Common myeloid progenitor, CD34-positive (primary cell): ENCODE measurements at places on chromosomes 13 and 19.

GRCh38 chr13:38753878-38754277 lies 67.0 kb downstream of the FREM2 start:
- no peak for DNase-seq

GRCh38 chr13:79782541-79783205 lies 301.7 kb downstream of the NDFIP2 start:
- DNase-seq = no peak

DNA sequence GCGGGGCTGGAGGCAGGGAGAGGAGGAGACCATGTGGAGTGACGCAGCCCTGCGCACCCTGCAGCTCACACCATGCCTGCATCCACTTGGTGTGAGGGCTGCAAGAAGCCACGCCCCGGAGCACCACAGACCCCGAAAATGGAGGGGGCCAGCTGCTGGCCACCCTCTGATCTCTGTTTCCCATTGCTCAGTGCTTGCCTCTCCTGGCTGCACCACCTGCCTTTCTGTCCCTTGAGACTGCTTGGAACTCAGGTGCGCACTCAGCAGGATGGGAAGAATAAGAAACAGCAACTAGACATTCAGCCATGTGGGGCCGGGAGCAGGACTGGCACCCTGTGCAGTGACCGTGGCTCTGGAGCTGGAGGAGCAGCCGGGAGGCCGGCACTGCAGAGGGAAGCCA lies 64.0 kb downstream of the ANKRD10 start:
- no peak for DNase-seq

- no peak for DNase-seq
These were observed 122.7 kb downstream of the TBC1D4 start for GRCh38 chr13:75359266-75359665.

GRCh38 chr19:46009530-46010510 lies 13.0 kb downstream of the PGLYRP1 start:
- DNase-seq = peak; percentile 69

DNA sequence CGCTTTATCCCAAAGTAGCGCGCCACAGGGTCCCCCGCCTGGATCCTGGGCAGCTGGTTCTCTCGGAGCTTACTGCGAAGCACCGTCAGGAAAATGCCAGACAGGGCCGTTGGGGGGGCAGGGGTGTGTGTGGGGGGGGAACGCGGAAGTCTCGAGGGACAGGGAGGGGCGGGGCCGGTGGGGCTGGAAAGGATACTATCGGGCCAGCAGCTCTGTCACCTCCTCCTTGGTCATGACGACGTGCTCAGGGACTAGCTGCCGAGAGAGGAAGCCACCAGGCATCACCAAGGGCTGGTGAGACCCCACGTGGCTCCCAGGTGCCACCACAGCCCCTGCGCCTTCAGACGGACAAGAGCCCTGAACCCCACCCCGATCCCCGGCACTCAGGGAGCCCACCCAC lies 5.3 kb downstream of the POLR2E start:
- peak; percentile 59 for DNase-seq

- DNase-seq = no peak
These were observed 12.6 kb upstream of the SIGLEC6 start for GRCh38 chr19:51544038-51544437.

DNA sequence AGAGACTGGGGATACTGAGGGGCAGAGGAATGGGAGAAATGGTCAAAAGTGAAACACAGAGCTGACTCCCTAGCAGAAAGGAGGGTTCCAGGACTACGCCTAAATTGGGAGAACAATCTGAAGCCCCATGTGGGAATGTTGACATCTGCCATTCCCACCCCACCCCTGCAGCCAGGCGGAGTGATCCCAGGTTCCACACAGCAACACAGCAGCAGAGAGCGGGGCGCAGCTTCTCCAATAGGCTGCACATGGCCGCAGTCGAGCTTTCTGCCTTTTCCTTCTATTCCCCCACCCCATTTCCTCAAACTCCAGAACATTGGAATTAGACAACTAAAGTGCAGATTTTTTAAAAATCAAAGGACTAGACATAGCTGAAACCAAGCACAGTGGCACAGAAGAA lies 104.7 kb downstream of the UBL3 start:
- no peak for DNase-seq

GRCh38 chr13:106042996-106043581 lies 492.4 kb downstream of the EFNB2 start:
- DNase-seq = no peak

GRCh38 chr19:17055636-17056035 lies 19.6 kb downstream of the HAUS8 start:
- no peak for DNase-seq

GRCh38 chr13:75603038-75603437 lies 33.1 kb upstream of the LMO7 start:
- no peak for DNase-seq

DNA sequence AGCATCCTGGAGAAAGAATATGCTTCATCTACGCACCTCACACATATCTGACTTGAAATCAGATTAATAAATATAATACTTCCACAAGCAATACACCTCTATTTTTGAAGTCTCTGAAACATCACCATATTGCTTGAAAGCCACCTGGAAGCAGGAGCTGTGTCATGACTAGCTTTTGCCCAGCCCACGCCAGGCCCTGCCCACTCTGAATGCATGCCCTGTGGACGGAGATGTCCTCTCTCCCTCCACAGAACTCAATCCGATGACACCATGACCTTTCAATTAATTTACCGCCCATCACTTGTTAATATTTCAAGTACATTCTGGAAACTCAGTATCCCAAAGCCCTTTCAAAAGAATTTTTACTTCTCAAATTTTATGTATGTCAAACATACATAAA lies 108.0 kb downstream of the TBC1D4 start:
- DNase-seq = no peak

- peak; percentile 57 for DNase-seq
These were observed 3.9 kb downstream of the SLC1A5 start for GRCh38 chr19:46784262-46785053.

DNA sequence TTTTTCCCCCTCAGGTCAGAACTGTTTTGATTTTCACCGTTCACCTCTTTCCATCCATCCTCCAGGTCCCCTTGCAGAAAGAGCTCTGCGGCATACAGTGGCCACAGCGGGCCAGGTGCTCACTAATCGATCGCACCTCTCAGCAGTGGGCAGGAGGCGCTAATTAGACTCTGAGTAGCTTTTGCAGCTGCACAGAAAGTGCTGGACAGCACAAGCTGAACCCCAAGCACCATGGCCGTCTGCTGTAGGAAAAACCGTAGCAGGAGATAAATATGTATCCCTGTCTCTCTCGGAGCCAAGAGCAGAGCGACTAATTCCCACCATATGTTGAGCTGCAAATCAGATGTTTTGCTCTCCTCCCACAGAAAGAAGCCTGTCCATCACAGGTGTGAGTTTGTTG lies 54.4 kb downstream of the PEX11G start:
- no peak for DNase-seq

DNA sequence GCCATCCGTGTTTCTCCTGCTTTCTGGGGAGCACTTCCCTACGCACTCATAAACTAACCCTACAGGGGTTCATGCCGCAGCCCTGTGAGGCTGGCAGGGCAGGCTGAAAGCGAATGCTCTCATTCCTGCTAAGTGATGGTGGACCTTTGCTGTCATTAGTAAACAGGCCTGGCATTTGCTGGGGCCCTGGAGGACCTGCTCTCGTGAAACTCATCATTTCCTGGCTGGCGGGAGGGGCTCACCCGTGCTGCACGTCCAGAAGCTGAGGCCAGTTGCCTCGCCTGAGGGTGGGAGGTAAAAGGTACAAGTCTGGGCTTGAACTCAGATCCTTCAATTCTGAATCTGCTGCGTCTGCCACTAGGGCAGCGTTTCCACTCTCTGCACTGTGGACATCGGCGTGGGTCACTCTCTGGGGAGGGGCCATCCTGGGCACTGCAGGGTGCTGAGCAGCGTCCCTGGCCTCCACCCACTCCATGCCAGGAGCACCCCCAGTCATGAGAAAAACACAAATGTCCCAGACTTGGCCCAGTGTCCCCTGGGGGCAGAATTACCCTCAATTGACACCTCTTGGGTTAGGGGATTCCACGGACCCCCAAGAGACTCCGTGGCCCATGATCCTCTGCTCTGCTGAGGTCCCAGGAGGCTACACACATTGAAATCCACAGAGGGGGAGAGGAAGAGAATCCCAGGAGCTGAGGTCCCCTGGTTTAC lies 7.0 kb downstream of the MOB3A start:
- no peak for DNase-seq

GRCh38 chr13:102369302-102369701 lies 32.5 kb downstream of the FGF14 start:
- DNase-seq = no peak

DNA sequence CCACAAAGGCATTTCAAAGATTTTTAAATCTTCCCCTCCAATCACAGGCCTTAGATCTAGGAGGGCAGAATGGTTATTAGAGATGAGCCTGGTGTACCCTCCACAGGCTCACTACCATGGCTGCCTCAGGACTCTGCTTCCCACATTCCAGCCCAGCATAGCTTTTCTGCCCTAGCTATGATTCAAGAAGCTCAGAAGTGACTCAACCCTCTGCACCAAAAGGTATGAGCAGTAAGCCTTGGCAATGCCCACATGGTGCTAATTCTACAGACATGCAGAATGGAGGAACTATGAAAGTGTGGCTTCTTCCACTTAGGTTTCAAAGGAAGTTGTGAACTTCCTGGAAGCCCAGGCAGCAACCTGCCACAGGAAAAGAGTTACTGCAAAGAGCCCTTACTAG lies 786.2 kb downstream of the SLITRK6 start:
- DNase-seq = no peak

DNA sequence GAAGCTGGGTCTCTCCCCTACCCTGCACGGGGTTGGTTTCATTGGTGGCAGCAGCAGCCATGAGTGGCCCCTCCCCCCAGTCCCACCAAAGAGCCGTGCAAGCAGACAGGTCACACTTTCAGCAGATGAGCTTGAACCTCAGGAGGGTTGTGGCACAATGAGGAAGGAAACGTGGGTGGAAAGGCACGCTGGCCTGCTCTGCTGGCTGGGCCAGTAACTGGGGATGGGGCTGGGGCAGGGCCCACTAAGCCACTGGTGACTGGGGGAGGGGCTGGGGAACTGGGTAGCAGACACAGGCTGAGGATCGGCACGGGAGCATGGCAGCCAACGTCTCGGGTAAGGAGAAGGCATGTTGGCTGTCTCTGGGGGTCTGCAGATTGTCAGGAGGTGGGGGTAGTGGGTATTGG lies at the start of gene P2RY11:
TSS of gene P2RY11 (plus strand) at position 289 of the 407 bp plus-strand sequence. CDS start at position 318, 29 bp downstream.
- peak; percentile 71 for DNase-seq

- no peak for DNase-seq
These were observed 10.1 kb downstream of the NLRP12 start for GRCh38 chr19:53813996-53814395.

DNA sequence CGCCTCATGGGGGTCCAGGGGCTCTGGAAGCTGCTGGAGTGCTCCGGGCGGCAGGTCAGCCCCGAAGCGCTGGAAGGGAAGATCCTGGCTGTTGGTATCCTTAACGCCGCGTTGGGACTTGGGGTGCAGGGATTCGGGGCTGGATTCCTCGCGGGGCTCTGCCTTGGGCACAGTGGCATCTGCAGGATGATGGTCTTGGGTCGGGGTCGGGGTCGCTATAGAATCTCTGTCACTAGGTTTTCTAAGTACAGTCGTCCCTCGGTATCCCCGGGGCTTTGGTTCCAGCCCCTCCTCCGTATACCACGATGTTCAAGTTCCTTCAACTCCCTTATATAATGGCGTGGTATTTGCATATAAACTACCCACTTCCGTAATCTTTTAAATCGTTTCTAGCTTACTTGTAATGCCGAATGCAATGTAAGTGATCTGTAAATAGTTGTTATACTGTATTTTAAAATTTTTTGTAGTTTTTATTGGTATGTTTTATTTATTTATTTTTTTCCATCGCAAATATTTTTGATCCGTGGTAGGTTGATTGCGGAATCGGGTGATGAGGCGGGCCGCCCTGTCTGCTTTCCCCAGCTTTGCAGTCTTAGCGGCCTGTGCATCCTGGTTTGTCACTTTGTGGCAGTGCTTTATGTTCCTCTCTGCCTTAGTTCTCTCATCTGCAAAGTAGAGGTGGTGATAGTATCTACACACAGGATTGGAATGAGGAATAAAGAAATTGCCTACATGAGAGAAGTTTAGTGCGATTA lies 606 bp downstream of the ERCC5 start:
- DNase-seq = peak; percentile 37

- DNase-seq = peak; percentile 35
These were observed 802 bp upstream of the FREM2 start for GRCh38 chr13:38685974-38686576.

DNA sequence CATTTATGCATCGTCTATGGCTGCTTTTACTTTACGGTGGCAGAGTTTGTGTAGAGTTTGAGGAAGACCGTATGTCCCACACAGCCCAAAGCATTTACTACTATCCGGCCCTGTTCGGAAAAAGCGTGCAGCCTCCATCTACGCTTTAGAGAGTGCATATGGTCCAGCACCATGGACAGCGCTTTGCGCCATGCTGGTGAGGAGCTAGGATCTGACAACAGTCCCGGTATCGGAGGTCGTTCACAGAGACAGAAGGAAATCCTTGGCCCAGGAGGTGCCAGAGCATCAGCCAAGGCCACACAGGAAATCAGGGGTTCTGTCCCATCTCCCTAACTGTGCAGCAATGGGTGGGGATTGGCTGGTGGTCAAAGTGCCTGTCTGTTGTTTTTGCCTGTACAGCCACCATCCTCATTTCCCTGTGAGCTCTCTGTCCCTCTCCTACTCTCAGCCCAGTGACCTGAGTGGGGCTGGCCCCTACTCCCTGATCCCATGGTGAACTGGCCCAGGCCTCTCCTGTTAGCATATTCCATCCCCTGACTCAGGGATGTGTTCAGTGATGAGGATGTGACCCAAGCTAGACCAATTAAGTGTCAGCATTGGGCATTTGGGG lies 16.2 kb upstream of the PRODH2 start:
- DNase-seq = peak; percentile 85

GRCh38 chr13:90889906-90890834 lies 457.3 kb upstream of the MIR17HG start:
- DNase-seq = no peak

- peak; percentile 60 for DNase-seq
These were observed 920 bp upstream of the UBE2L5 start for GRCh38 chr13:30421093-30422053.

- DNase-seq = no peak
These were observed 45.5 kb upstream of the ZNF91 start for GRCh38 chr19:23440791-23441190.
